ENCODE measurements at places on chromosomes 11 and 22.

- no peak for DNase-seq
Observed at GRCh38 chr11:12008790-12009616, 577 bp upstream of the DKK3 start.

DNA sequence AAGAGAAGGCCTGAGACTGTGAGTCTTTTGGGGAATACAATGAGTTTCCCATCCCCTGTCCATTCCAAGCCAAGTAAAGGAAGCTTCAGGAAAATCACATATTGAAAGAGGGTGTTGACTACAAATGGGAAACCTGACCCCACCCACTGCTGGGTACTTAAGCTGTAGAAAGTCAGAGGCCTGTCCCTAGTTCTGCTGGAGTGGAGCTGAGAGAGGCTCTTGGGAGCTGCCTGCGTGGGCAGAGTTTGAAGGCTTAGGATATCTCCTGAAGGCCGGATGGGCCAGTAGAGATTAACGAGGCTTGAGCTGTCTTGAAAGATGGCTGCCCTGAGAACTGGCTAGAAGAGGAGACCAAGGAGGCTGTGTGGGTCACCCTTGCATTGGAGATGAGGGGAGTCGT lies 176.2 kb upstream of the NECTIN1 start:
- no peak for DNase-seq

GRCh38 chr11:92501066-92501739 lies 276.6 kb downstream of the FAT3 start:
- no peak for DNase-seq

DNA sequence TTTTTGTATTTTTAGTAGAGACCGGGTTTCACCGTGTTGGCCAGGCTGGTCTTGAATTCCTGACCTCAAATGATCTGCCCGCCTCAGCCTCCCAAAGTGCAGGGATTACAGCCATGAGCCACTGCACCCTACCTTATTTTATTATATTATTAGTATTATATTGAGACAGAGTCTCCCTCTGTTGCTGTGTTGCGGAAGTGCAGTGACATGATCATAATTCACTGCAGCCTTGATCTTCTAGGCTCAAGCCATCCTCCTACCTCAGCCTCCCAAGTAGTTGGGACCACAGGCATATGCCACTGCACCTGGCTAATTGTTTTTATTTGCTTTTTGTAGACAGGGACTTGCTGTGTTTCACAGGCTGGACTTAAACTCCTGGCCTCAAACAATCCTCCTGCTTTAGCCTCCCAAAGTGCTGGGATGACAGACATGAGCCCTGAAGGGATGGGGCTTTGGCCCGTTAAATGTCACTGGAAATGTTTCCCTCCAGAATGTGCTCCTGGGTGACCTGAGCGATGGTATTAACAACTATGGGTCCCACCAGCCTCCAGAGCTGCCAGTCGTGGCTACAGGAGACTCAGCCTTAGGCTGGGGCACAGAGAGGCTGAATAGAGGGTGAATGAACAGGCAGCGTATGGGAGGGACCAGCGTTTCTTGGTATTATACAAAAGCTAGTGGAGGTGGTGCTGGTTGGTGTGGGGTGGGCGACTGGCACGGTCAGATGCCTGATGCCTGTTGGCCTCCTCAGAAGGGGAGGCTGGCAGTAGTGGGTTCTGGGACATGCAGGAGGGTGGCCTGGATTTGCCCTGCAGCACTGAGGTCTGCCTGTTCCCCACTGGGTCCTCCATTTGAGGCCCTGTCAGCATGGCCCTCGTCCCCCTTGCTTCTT lies 7.3 kb downstream of the TANGO2 start:
- DNase-seq: no peak

- peak; percentile 58 for DNase-seq
Observed at GRCh38 chr11:61162092-61162941, 1.1 kb upstream of the VPS37C start.

- no peak for DNase-seq
Observed at GRCh38 chr22:37940698-37941376, 12.6 kb downstream of the C22orf23 start.

DNA sequence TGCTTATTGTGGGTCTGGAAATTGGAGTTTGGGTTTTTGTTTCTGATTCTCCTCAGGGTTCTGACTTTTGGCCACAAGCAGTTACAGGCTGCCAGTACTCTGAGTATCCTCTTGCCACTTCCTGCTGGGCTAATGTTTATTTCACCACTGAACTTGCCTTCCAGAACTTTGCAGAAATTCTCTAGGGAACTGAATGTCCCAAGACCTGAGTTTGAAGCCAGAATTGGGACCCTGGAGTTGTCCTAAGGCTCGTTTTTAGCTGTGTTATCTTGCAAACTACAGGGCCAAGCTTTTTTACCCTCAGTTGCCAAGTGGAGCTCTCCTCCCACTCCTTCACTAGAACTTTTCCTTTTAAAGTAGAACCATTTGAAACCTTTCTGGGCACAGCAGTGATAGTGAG lies 89.9 kb downstream of the FAT3 start:
- no peak for DNase-seq

GRCh38 chr11:131385763-131386390 lies 15.5 kb downstream of the NTM start:
- DNase-seq: no peak

DNA sequence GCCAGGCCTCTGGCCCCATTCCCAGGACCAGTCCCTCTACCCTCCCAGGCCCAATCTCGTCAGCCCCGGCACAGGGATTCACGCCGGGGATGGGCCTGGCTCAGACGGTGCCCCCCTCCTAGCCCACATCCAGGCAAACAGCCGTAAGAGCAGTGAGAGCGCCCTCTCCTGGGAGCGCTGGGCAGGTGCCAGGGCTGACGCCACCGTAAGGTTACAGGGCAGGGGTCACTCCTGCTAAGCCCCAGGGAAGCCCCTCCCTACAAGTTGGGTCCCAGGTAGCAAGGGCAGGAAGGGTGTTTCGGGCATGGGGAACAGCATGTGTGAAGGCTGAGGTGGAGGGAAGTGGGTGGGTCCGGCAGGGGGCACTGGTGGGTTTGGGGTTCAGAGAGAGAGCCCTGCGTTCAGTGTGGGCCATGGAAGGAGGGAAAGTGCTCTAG lies 19.2 kb upstream of the PPARA start:
- no peak for DNase-seq

- no peak for DNase-seq
Observed at GRCh38 chr11:44866286-44866685, 84.4 kb downstream of the TP53I11 start.

DNA sequence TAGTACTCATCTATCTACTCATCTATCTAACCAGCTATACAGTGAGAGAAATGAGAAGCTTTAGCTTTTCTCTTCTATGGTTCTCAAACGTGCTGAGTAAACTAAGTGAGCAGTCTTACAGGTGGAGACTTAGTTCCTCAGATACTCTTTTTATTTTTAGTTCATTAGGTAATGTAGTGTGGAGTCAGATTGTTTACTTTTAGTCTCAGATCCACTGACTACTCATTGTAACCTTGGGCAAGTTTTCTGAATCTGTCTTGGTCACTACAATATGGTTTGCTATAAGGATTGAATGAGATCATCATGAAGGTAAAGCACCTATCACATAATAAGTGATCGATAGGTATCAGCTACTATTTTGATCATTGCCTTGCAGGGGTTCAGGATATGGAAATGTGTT lies 160.1 kb downstream of the RAB38 start:
- no peak for DNase-seq

DNA sequence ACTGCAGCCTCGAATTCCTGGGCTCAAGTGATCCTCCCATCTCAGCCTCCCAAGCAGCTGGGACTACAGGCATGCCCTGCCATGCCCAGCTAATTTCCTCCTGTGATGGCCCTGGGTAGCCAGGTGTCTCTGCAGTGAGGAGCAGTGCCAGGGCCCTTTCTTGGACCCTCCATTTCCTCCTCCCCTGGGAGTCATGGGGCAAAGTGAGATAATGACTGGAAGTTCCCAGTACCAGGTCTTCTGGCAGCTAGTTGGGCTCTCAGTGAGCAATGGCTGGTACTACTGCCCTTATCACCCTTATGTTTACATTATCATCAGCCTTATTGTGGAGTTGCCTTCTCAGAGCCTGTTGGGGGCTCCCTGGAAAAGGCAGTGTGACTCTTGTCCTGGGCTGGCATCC lies 17.6 kb downstream of the DAGLA start:
- no peak for DNase-seq

GRCh38 chr11:118084247-118084646 lies 2.5 kb downstream of the SMIM35 start:
- peak; percentile 9 for DNase-seq

DNA sequence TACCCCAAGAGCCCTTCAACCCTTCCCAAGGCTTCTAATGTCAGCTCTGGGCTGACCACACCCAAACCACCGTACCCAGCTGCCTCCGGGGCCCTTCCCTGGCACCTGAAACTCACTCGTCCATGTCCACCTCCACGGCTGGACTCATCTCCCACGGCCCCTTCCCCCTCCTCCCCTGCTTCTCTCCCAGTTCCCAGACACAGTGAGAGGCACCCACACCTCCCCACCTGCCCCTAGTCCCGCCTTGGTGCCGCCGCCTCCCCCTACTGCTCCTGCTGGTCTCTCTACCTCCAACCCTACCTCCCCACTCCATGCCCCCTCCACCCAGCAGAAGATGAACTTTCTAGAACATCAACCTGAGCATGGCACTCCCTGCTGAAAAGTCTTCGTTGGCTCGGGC lies 39.5 kb downstream of the ELFN2 start:
- DNase-seq: no peak

DNA sequence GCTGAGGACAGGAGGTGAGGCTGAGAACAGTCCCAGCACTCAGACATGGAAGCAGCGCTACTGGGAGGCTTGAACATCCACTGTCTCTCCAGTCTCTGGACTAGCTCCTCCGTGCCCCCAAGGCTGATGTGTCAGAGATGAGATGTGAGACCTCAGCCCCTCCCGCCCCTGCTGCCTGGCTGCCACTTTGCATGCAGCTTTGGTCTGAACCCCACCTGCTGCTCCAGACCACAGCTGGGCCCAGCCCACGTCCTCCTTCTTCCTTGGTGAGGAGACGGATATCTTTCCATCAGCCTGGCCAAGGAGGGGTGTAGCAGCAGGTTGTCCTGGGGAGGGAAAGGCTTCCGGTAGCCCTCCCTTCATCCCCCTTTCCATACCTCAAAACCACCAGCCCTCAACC lies 148.0 kb upstream of the B3GAT1 start:
- no peak for DNase-seq

- DNase-seq: no peak
Observed at GRCh38 chr22:38829485-38829884, 14.3 kb downstream of the NPTXR start.

DNA sequence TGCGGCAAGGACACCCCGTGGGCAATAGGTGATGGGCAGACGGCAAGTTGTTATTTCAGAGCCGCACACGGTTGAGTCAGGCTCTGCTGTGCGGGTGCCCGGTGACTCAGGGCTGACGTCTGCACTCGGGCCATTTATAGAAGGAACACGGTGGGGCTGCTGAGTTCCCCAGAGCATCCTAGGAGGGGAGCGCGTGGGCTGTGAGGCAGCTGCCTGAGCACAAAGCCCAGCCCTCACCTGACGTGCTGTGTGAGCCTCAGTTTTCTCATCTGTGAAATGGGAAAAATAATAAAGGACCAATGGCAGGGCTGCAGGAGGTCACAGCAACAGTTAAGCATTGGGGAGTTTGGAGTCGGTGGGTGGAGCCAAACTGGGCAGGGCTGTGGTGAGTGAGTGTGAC lies 11.3 kb upstream of the RHOD start:
- peak; percentile 74 for DNase-seq

- peak; percentile 62 for DNase-seq
Observed at GRCh38 chr11:8006349-8006977, 19.3 kb downstream of the EIF3F start.

- no peak for DNase-seq
Observed at GRCh38 chr11:95371153-95371552, 140.2 kb upstream of the SESN3 start.

DNA sequence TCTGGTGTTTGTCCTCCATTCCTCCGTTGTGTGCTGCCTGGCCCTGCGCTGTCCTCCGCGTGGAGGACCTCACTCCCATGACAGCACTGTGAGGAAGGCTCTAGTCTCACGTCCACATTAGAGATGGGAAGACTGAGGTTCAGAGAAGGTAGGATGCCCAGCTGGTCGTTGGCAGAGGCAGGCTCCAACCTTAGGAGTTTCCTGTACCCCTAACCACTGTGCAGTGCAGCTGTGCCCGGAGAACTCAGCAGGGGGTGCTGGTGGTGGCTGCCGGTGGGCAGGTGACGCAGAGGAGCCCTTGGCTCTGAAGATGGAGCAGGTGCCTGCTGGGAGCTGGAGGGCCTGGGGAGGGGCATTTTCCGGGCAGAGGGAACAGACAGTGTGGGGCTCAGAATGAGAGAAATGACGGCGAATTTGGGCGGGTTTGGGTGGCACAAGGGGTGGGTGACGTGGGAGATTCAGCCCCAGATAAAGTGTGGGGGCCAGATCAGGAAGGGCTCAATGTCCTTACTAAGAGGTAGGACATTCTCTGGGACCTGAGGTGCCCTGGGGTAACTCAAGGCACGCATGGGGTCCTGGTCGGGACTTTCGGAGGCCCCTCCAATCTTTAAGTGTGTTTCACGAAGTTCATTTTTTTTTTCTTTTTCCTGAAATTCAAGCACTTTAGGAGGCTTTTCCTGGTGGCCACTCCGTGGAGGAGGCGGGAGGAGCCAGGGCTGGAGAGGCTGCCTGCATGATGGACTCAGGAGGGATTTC lies 535.0 kb downstream of the TBC1D22A start:
- no peak for DNase-seq

DNA sequence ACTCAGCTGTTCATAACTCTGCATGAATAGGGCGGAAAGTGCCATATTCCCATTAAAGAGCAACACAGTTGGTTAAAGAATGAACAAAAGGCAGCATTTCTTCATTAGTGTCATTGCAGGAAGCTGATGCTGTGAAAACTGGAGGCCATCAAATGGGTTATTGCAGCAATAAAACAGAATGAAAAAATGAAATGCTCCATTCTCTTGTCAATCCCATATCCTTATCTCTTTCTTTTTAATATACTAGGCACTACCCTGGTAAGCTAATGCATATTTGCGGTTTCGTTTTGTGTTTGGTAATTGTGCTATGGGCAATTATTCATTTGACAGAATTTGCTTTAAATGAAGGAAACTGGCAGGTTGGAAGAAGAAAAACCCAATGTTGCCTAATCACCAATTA lies 25.3 kb downstream of the C11orf71 start:
- no peak for DNase-seq

GRCh38 chr11:118277312-118277711 lies 13.2 kb upstream of the MPZL2 start:
- DNase-seq: peak; percentile 55

DNA sequence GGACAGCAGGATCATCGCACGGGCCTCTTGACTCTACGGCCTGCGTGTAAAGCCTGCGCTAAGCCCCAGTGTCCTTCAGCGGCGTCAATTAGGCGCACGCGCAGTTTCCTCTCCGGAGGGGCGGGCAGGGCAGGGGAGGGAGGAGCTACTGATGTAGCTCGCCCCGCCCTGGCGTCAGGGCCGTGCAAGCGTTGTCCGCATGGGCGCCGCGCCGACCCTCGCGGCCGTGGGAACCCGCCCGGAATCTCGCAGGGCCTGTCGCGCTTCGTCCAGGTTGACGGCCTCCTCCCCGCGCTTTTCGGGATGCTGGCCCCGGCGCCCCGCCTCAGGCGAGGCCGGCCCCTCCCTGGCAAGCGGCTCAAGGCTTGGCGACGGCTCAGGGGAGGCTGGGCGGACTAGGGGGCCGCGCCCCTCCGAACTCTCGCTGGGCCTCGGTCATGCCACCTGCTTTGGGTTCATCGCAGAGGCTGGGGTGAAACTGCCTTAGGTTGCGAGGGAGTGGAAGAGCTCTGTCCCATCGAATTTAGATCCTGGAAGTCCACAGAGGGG lies 61.1 kb downstream of the ST3GAL4 start:
- DNase-seq: peak; percentile 69
